Stimulated activated naive B cell treated with anti-CD40 and anti-IgM and Interleukin-4, amounts not matched to agents 10 μg/mL and 1 μg/mL and 100 μg/mL, for 72 hours (primary cell): ENCODE measurements at places on chromosomes 2 and 18.

- DNase-seq: no peak
Measured at GRCh38 chr2:133972786-133973185, 281.1 kb upstream of the MGAT5 start.

GRCh38 chr2:175003875-175004729, 1.1 kb downstream of the CHN1 start:
- no peak for DNase-seq

DNA sequence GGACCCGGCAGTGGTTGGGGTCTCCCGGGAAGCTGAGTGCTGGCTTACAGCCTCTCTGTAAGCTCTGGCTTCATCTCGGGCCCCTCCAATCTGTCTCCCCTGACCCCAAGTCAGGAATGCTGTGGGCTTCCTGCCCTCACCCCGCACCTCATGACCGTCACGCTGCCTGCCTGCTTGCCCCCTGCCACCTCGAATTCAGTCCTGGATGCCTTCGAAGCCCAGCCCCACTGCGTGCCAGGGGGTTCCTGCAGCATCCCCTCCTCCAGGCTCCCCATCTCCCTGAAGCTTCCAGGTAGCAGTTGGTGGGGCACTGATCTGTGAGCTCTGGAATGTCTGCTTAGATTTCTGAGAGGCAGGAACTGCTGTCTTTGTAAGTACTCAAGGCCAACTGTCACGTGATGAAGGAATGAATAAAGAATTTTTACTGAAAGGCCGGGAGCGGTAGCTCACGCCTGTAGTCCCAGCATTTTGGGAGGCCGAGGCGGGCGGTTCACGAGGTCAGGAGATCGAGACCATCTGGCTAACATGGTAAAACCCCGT, 6.5 kb downstream of the CLHC1 start:
- DNase-seq: no peak

GRCh38 chr2:189517847-189518535, 62.6 kb downstream of the SLC40A1 start:
- no peak for DNase-seq

DNA sequence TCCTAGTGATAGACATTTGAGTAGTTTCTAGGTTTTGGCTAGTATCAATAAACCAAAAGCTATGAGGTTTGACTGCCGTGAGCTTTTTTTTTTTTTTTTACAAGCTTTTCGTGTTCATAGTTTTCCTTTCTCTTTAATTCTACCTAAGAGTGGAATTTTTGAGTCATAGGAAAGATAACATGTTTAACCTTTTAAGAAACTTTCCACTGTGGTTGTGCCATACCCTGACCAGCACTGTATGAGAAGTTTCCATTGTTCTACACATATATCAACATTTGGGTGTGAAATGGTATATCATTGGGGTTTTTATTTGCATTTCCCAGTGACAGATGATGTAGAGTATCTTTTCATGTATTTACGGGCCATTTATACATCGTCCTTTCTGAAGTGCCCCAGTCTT, 31.7 kb downstream of the UBE2F start:
- DNase-seq: peak; percentile 16

GRCh38 chr2:51782921-51783765, 751.2 kb upstream of the NRXN1 start:
- DNase-seq: no peak

DNA sequence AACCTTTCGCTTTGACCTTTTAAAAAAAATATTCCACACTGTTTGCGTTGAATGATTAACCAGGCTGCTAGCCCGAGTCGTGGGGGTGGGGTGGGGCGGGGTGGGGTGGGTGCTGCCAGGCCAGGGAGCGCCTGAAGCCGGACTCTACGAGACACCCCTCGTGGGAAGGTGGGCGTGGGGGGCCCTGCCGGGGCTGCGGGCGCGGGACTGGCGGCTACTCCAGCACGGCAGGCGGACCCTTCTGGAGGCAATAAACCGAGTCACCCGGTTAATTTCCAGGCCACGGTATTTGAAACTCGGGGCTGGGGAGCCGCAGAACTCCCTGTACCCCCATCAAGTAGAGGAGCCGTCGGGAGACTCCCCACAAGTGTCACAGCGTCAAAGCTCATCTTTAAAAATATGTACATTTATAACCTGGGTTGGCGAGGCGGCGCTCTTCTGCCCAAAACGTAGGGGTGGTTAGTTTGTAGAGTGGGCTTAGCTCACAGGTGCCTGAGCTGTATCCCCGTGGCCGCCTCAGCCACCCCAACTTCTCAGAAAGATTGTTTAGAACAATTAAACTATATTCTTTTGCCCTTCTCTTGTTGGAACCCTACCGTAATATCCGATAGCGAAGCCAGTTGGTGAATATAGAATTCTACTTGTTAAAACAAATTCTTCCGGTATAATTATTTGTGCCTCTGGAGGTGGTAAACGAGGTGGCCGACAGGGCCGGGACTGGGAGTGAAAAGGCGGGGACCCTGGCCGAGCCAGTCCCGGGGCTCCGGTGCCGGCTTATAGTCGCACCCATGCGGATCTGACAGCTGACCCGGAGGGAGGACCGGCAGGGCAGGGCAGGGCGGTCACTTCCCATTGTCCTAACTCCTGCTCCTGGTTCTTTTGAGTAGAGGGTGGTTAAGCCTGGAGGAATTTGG, 1.4 kb downstream of the B3GNT2 start:
- DNase-seq: no peak

DNA sequence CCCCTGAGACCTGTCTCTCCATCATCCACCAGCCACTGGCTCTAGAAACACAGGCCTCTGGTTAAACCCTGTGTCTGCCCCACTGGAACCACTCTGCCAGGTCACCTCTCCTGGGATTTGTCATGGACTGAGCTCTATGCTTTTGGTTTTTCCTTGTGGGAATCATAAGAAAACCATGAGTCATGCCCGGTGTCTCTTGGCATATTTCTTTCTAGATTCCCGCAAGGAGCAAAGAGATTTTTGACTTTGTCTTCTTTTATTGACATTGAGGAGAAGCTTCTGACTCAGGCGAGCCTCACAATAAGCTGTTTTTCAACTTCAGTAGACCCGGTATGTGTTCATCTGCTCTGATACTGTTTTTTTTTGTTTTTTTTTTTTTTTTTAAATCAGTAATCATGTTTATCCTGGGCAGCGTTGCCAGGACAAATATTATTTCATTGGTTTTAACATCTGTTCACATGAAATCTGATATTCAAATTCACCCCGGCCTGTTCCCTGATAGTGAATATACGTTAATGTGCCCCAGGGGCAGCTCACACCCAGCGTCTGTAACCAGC, 207.1 kb downstream of the ACKR3 start:
- DNase-seq: no peak

- DNase-seq: no peak
Measured at GRCh38 chr2:229514273-229514895, 200.0 kb downstream of the DNER start.

GRCh38 chr18:10536280-10536679, 10.5 kb downstream of the NAPG start:
- no peak for DNase-seq

- DNase-seq: no peak
Measured at GRCh38 chr2:231263118-231263831, 64.8 kb downstream of the ARMC9 start.

DNA sequence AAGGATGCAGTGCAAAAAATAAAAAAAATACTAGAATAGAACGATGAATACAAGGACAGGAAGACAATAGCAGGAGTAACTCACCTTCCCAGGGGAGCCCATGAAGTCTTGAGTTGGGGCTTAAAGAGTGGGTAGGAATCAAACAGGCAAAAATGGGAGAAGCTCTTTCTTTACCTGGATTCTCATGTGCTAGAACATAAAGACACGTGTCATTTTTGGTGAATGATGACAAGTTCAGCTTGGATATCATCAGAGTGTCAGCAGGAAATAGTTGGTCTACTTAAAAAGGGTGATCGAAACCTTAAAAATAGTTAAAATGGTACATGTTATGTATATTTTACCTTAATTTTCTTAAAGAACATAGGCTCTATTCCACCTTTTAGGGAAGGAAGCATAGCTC, 5.7 kb downstream of the SGPP2 start:
- DNase-seq: no peak

DNA sequence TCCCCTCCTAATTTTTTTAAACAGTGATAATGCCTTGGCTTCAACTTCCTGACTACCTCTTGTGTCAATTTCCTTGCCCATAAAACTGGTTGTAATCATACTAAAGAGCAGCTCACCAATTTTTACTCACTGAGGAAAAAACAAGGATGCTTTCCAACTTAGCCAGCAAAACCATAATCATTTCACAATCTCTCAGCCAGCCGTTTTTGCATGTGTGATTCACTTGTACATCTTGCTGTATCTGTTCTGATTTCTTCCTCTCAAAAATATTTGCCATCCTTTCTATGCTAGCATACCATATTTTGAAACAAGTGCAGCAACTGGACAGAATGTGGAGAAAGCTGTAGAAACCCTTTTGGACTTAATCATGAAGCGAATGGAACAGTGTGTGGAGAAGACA, 60.7 kb downstream of the RAB27B start:
- no peak for DNase-seq

DNA sequence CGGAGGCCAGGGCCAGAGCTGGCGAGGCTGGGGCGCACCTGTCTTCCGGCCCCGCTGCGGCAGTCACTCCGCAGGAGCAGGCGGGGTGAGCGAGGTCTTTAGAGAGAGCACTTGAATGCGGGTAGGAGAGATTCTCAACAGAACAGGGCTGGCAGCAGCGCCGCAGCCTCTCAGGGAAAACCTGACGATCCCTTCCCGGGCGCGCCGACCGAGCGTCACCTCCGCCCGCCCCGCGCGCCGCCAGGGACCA, 526 bp downstream of the PRKRA start:
- DNase-seq: peak; percentile 79

DNA sequence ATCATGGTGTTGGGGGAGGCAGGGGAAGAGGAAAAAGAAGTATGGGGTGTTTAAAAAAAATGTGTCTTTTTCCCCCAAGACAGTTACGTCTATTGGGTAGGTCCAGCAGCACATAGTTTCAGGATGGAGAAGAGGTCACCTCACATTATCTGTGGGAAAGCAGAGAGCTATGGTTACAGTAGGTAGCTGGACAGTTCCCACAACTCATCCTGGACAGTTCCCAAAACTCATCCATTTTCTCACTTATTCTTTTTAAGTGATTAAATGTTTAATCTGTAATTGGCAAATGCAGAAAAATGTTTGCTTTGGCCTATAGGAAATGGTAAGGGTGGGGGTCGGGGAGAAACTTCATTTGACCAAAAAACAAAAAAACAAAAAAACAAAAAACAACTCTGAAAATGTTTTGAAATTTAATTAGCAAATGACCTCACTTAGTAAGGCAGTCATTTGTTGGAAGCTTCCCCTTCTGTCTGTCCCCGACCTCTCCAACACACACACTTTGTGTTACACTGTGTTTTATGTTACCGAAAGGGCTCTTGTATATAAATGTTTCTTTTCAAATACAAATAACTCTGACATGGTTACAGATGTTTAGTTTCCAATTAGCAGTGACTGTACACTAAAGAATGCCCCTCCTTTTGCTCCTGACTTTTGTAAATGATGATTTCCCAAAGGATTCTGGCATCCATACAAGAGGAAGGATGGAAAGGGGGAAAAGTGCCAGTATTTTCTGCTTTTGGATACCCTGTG, 173.3 kb upstream of the ZFP36L2 start:
- no peak for DNase-seq

- DNase-seq: no peak
Measured at GRCh38 chr2:120542911-120543527, 192.6 kb upstream of the GLI2 start.

- DNase-seq: no peak
Measured at GRCh38 chr2:119377294-119377992, 10.7 kb downstream of the DBI start.

DNA sequence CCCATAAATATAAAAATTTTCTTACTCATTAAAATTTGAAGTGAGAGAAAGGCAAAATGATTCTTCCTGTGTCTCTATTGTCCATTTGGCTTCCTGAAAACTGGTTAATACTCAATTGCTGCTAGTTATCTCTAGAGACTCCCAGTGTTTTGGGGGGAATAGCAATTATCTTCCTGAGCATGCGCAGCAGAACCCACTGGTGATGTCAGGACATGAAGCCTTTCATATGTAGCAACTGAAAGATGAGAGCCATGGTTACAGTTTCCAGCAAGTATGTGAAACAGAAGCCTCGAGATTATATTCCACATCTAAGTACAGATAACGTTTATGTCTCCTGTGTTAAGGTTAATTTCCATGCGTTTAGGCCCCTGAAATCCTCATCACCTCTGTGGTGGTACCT, 254.3 kb upstream of the FIGN start:
- DNase-seq: no peak
